WTC11 (cell line): ENCODE measurements at places on chromosomes 3 and 15.

- DNase-seq, result peak; percentile 38
Observed at GRCh38 chr3:13348661-13349396, 71.3 kb downstream of the NUP210 start.

- DNase-seq, result no peak
Observed at GRCh38 chr15:88497109-88497765, 29.7 kb downstream of the MRPS11 start.

GRCh38 chr3:42733501-42734262 lies 31.1 kb upstream of the HHATL start:
- DNase-seq, result no peak

- no peak for DNase-seq
Observed at GRCh38 chr15:100180921-100181320, 160.9 kb downstream of the ADAMTS17 start.

- DNase-seq, result no peak
Observed at GRCh38 chr3:185351396-185351795, 11.5 kb upstream of the MAP3K13 start.

DNA sequence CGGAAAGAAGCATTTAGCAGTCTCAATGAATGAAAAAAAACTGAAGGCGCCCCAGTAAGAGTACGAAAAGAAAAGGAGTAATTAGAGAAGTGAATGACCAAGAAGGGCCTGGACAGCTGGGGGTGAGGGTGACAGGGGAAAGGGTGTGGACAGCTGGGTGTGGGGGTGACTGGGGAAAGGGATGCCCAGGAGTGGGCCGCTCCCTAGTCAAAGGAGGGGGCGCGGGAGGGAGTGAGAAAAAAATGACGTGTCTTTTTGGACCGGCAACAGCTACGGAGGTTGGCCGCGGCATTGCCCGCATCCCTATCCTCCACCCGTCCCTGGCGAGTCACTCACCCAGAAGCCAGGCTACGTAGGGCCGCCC lies 274 bp upstream of the ZCWPW2 start:
- DNase-seq, result no peak

DNA sequence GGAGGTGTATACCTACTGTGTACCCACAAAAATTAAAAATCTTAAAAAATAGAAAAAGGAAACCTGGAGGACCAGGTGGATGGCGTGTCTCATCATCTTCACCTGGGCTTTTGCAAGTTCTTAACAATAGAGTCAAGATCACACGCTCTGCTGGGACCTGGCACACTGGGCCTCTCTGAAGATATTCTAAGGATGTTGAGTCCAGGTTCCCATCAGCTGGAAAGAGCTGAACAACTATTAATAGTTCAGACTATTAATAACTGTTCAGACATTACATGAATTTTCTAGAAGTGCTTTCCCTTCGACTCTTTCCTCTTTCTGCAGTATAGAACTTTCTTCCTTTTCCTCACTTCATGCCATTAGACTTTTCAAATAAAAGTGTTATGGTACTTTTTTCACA lies 320.2 kb upstream of the IL12A start:
- no peak for DNase-seq

- DNase-seq, result no peak
Observed at GRCh38 chr3:78506581-78507195, 1261.1 kb downstream of the ROBO1 start.

DNA sequence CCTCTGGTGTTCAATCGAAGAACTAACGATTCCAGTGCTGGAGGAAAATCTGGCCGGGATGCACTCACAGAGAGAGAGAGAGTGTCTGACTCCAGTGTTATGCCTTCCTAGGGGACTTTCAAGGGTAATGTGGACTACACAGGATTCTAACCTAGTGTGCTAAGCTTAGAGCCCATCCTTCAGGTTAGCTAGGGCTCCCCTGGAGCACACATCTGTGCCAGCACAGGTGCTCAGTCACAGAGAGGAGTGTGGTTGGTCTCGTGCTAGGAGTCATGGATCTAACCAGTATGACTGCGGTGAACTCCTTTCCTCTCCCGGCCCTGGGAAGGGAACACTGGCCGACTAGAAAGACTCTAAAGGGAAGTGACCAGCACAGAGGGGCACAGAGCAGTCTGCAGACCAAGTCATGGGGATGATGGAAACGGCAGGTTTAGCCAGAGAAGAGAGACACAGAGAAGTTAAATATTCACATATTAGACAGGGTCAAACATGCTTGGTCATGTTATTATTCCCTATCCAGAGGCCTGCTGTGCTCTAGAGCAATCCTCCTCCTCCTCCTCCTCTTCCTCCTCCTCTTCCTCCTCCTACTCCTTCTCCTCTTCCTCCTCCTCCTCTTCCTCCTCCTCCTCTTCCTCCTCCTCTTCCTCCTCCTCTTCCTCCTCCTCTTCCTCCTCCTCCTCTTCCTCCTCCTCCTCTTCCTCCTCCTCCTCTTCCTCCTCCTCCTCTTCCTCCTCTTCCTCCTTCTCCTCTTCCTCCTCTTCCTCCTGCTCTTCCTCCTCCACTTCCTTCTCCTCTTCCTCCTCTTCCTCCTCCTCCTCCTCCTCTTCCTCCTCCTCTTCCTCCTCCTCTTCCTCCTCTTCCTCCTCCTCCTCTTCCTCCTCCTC lies 280.3 kb downstream of the XXYLT1 start:
- no peak for DNase-seq

DNA sequence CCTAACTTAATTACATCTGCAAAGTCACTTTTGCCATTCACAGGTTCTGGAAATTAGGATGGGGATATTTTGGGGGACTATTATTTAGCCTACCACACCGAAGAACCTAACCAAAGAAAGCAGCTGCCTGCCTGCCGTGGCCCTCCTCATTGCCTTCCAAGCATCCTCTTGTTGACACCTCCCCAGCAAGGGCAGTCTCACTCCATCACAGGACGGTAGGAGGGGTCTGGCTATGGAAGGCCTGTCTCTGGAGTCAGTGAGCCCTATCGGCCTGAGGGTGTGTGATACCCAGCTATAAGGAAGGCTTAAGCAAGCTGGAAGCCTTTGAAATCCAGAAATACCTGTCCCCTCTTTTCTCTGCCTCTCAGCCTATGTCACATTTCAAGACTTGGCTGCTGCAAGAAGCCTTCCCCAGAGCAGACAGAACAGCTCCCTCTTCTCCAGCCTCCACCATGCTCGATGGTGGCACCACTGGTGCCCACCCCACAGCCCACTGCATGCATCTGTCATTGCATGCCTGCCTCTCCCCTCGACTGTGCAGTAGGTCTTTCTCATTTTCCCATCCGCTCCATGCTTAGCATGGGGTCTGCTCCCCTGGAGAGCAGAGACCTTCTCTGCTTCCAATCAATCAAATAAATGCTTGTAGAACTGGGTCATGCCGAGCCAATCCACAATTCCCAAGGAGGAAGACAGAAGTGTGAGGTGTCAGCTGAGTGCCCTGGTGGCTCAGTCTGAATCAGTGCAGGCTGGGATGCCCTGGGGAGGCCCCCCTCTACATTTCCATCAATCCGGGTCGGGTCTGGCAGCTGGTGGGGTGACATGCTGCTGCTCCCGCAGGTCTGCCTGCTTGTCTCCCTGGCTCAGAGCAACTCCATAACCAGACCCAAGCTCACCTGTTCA lies 23.9 kb upstream of the LOXL1 start:
- DNase-seq, result no peak

DNA sequence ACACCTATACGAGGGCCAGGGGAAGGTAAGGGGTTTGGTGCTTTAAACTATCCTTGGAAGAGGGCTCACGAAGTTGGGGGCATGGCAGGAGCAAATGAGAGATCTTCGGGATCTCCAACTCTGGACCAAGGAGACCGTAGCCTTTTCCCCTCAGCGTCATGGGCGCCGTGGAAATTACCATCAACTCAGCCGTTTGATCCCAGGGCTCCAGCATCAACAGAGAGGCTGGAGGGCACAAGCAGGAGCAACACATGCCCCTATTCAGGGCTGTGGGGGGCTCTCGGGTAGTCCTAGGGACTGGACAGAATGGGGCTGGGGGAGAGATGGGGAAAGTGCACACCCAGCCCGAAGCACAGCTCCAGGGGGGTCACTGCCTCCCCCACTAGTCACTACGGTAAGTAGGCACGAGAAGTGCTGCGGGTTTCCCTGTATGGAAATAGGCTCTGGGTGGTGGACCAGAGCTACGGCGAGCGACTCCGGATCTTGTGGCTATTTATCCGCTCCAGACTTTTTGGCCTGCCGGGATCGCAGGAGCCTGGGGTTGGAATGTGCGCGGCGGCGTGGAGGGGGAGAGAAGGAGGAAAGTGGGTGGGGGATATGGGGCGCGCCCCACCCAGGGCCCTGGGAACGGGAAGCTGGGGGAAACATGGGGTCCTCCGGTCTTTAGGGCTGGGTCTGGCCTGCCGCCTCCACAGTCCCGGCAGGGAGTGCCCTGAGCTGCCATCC lies 539 bp upstream of the LAMB2 start:
- peak; percentile 81 for DNase-seq

DNA sequence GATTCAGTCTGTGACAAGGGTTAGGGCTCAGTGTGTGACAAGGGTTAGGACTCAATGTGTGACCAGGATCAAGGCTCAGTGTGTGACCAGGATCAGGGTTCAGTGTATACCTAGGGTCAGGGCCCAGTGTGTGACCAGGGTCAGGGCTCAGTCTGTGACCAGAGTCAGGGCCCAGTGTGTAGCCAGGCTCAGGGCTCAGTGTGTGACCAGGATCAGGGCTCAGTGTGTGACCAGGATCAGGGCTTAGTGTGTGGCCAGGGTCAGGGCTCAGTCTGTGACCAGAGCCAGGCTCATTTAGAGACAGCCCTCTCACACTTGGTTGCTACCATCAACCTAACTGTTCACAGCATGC lies 24.2 kb downstream of the LOXL1 start:
- DNase-seq, result no peak

GRCh38 chr15:51706291-51706690 lies 25.0 kb downstream of the SCG3 start:
- DNase-seq, result no peak

DNA sequence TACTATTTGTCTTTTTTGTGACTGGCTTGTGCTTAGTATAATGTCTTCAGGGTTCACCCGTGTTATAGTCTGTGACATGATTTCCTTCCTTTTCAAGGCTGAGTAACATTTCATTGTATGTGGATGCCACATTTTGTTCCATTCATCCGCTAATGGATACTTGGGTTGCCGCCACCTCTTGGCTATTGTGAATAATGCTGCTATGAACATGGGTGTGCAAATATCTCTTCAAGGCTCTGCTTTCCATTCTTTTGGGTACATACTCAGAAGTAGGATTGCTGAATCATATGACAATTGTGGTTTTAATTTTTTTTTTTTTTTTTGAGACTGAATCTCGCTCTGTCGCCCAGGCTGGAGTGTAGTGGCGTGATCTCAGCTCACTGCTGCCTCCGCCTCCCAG lies 15.4 kb downstream of the CRTC3 start:
- no peak for DNase-seq
